ENCODE measurements at places on chromosomes 6 and 20.

- no peak for ATAC-seq
These were observed 8.3 kb downstream of the HSF2 start for GRCh38 chr6:122407712-122408111.

- ATAC-seq = no peak
These were observed 54.1 kb downstream of the VEGFA start for GRCh38 chr6:43823879-43824702.

GRCh38 chr6:125415913-125416312, 114.1 kb upstream of the HDDC2 start:
- ATAC-seq = no peak

- peak; percentile 49 for ATAC-seq
These were observed 312 bp downstream of the TXNDC5 start for GRCh38 chr6:7910298-7910653.

- ATAC-seq = no peak
These were observed 34.5 kb downstream of the SHLD1 start for GRCh38 chr20:5784735-5785134.

Measured in activated T-helper 17 cell treated with anti-CD3 and anti-CD28 coated beads, Interleukin-2, amount 50 U/mL, for 72 hours (primary cell).